ENCODE measurements at places on chromosomes 7 and 10.
A peak's percentile ranks its signal among the peaks of the same experiment; 100 is the strongest.

GRCh38 chr10:46270086-46270811, 16.5 kb upstream of the ANTXRL start:
- DNase-seq = peak; percentile 57

- no peak for DNase-seq
These were observed 40.7 kb upstream of the FMC1 start for GRCh38 chr7:139300390-139300789.

- DNase-seq = no peak
These were observed 19.5 kb downstream of the KCNMA1 start for GRCh38 chr10:77618117-77618516.

- no peak for DNase-seq
These were observed 44.6 kb upstream of the TES start for GRCh38 chr7:116165717-116166116.

GRCh38 chr7:903921-904755, 27.8 kb downstream of the GET4 start:
- DNase-seq = no peak

GRCh38 chr10:86149257-86149656, 217.3 kb downstream of the GRID1 start:
- no peak for DNase-seq
